HT1080 (cell line): ENCODE measurements at places on chromosomes 12 and 14.

- DNase-seq, result peak; percentile 24
Measured at GRCh38 chr12:58067610-58068387, 126.4 kb downstream of the ATP23 start.

- no peak for DNase-seq
Measured at GRCh38 chr14:62322216-62322615, 560.0 kb downstream of the SNAPC1 start.

- DNase-seq, result no peak
Measured at GRCh38 chr14:84162633-84163032, 1367.3 kb upstream of the FLRT2 start.

DNA sequence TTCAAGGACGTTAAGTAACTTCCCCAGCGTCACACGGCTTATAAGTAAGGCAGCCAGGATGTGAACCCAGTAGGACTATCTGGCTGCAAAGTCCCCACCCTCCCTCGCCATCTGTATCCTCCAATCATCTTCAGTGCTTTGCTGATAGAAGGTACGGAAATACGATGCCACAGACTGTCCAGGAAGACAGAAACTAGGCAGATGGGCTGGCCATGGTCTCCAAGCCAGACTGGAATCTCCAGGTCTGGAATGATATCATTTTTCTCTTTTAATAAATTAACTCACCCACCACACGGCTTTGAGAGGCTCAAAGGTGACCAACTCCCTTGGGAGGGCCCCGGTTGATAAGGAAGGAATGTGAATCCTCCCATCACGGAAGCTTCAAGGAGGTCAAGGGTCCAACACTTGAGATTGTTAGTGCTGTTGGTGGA lies 16.3 kb upstream of the BDKRB1 start:
- DNase-seq, result no peak

DNA sequence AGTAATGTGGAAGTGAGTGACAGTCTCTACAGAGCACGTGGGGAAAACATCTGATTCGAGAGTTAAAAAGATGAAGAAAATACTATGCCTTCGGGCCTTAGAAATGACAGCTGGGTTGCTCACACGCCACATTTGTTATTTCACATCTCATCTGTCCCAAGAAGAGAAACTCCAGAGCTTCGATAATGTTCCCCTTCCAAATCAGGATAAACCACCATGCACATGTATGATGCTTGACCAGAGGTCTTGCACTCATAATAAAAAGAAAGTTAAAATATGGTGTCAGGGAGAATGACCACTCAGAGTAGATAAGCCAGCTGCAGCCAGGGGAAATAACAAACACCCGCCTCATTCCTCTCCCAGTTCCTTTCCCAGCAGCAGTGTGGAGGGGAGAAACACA lies 34.6 kb downstream of the NIN start:
- DNase-seq, result no peak

GRCh38 chr14:52043690-52044089 lies 25.2 kb downstream of the NID2 start:
- DNase-seq, result peak; percentile 43

DNA sequence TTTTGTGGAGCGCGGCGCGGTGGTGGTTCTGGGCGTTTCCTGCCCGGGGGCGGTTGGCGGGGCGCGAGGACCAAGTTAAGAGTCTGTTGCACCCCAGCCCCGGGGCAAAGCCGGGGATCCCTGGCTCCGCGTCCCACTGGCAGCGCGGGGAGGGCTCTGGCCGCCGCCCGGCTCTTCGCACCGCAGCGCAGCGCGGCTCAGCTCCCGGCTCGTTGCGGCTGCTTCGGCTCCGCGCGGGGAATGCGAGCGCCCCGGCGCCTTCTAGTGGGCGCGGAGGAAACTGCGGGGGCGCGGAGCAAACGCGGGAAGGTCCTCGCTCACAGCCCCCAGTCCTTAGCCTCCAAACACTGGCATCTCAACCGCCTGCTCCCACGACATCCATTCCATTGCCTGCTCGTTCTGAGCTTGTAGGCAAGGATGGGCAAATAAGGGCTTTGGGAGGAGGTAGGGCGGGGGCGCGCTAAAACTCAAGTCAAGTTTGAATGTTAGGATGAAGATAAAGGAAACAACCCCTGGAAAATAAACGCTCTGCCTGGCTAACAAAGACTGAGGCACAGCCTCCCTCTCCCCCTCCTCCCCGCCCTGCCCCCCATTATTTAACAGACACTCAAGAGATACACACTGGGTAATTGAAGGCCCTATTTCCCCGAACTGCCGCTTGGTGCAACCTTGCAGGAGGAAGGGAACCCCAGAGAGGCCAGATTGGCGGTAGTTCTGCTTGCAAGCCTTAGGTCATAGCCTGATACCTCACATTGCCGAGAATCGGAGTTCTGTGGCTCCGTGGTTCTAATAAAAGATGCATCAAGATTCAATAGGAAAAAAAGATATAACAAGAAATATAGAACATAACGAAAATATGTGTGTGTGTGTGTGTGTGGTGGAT lies at the start of gene B4GALNT1:
TSS of gene B4GALNT1 (minus strand) at position 244 of the 883 bp plus-strand sequence. CDS start 1,069 bp downstream, outside the sequence.
- peak; percentile 75 for DNase-seq

- DNase-seq, result no peak
Measured at GRCh38 chr14:103113774-103114173, 9.5 kb upstream of the TNFAIP2 start.

- DNase-seq, result peak; percentile 81
Measured at GRCh38 chr12:68565391-68565903, 45.3 kb upstream of the RAP1B start.

- DNase-seq, result no peak
Measured at GRCh38 chr12:116066381-116067230, 210.9 kb downstream of the MED13L start.

DNA sequence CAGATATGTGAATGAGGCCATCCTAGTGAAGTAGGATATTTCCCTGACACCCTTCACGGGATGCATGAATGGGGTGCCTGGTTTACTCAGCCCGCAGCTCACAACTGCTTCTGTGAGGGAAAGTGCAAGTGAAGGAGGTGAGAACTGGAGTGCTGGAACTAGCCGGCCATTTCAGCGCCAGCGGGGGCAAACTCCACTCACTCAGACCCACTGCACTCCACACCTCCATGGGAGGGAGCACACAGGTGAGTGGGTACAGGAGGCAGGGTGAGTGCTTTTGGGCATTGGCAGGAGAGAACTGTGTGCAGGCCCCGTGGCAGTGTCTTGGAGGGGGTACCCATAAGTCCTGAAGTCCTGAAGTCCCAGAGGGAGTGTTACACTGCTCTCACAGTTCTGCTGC lies 1008.4 kb downstream of the SLC6A15 start:
- peak; percentile 1 for DNase-seq

- DNase-seq, result no peak
Measured at GRCh38 chr12:24408305-24408704, 458.8 kb upstream of the SOX5 start.

GRCh38 chr14:92453691-92454090 lies 59.9 kb upstream of the RIN3 start:
- DNase-seq, result no peak

GRCh38 chr14:72014486-72014885 lies 82.3 kb downstream of the RGS6 start:
- DNase-seq, result no peak

DNA sequence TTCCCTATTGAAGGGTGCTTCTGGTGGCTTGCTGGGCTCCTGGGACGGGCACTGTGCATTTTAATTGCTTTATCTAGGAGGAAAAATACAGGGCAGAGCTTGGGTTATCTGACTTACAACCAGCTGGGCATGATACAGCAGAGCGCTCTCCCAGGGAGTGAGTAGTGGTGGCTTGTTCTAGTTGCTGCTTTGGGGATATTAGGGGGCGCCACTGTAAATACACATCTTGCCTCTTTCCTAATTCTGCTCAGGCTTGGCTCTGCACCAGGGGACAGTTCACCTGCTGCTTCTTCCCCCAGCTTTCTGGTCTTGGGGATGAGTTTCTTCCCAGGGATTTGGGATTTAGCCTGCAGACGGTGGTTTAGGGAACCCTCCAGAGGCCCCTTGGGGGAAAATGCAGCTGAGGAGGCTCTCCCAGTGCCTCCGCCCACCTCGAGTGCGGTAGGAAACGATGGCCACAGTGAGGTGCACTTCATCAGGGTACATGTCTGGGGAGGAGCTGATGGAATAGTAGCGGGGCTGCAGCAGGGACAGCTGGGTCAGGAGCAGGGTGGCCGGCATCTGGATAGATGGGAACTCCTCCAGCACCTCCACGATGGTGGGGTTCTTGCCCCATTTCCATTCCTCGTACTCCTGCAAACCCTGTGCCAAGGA lies 36.9 kb upstream of the FBXO21 start:
- no peak for DNase-seq

- DNase-seq, result no peak
Measured at GRCh38 chr12:18982226-18982949, 147.1 kb upstream of the PLEKHA5 start.

DNA sequence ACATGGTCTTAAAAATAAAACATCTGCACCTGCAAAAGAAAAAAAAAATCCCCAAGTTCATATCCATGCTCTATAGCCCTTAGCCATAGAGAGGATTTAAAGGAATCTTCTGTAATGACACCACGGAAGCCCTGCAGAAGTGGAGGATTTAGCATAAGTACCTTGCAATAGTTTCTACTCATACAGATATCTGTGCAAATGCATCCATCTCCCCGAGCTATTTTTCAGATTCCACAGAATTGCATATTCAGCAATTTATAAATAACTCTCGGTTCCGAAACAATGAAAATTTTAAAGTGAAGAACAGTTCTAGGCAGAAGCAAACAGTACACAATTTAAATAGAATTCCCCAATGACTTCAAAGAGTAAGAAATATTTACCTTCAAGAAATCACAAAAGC lies 424 bp downstream of the IGF1 start:
- DNase-seq, result no peak

DNA sequence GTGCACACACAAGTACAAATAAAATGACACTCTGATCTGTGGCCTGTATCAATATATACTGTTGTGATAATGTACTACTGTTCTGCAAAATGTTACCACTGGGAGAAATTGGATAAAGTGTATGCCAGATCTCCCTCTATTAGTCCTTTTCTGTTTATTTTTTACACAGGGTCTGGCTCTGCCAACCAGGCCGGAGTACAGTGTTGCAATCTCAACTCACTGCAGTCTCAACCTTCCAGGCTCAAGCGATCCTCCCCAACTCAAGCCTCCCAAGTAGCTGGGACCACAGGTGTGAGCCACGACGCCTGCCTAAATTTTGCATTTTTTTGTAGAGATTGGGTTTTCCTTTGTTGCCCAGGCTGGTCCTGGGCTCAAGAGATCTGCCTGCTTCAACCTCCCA lies 1.9 kb downstream of the NT5DC3 start:
- no peak for DNase-seq

DNA sequence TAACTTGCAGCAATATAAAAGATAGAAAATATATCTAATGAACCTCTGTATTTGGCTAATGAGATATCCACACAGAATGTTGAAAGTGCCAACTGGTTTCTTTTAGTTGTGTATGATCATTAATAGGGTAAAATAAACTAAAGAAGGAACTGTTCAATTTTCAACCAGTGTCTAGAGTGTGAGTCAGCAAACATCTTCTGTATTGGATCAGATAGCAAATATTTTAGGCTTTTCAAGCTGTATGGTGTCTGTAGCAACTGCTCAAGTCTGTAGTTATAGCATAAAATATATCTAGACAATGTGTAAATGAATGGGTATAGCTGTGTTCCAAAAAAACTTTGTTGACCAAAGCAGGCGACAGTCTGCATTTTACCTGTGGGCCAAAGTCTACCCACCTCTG lies 23.5 kb upstream of the NOVA1 start:
- no peak for DNase-seq

DNA sequence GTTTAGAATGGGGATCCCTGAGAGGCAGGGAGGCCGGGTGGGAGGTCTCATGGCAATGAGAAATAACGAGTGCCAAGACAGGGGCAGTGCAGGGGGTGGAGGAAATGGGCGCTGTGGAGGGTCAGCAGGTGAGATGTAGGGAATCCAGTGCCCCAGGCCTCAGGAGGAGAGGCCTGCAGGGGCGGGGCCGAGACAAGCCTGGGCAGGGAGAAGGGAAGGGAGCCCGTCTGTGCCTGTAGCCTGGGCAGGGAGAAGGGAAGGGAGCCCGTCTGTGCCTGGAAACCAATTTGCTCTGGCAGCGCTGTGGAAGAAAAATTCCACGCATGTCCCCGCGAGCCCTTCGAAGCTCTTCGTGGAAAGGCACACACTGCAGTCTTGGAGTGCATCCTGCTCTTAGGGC lies 10.6 kb upstream of the NCOR2 start:
- DNase-seq, result no peak

DNA sequence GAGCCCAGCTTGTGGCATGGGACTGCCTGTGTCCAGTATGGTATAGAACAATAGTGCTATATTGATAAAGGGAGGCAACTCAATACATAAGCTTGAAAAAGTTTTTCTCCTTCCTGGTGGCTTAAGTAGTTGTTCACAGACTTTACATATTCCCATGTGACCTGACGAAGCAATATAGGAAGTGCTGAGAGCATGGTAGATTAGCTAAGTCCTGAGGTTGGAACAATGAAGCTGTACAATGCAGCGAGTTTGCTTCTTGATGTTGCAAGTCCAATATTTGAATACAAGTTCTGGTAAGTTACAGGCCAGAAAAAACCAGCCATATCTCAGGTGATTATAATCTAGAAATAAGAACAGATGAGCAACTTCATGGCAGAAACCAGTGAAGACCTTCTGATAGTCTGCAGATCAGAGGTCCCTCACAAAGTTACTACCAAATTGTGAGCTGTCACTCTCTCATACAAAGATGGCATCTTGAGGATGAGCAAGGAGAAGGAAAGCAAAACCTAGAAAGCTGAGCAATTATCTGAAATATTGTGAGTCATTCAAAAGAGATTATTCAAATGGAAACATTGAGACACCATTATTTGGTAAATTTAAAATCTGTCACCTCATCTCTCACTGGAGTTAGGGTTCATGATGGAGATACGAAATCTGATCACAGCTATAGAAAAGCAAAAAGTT lies 72.9 kb upstream of the BTG1 start:
- no peak for DNase-seq

- DNase-seq, result no peak
Measured at GRCh38 chr12:3223601-3224529, 146.7 kb downstream of the TSPAN9 start.

- DNase-seq, result no peak
Measured at GRCh38 chr14:24185026-24185425, 3.6 kb downstream of the IPO4 start.

GRCh38 chr14:69573831-69574262 lies 824 bp downstream of the CCDC177 start:
- DNase-seq, result no peak

GRCh38 chr14:50829489-50830043 lies 1.4 kb downstream of the NIN start:
- DNase-seq, result no peak

GRCh38 chr14:96734076-96734622 lies 63.0 kb upstream of the VRK1 start:
- DNase-seq, result no peak

DNA sequence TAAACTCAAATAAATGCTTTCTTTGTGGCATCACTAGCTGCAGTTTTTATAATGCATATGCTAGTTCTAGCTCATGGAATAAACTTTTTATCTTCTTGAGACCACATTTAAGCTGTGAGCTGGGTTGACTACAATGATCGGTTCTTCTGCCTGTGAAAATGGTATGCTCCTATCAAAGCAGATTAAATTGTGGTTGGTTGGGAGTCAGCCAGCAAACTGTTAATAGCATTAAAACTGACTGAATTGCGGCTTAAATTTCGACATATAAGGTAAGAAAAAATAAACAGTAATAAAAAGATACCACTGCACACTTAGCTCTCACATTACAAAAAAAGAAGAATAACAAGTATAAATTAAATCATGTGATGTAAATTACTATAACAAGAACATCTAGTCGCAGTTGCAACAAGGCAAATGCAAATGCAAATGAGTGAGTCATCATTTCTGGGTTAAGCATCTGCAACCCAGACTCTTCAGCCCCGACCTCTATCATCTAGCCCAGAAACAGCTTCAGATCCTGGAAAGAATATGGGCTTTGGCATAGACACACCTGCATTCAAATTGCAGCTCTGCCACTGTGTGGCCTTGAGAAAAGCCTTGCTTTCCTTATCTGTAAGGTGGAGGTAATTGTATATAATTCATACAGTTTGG lies 19.8 kb upstream of the DHRS7 start:
- no peak for DNase-seq
